ENCODE measurements at places on chromosomes 13 and 19. TPM values are rescaled to one million over a fixed set of nuclear protein-coding genes. Genes with fewer than 3 reads are reported as not detected.

Gene TMC4
- polyA plus RNA-seq = 26.9 TPM

Gene PBX4
- 2.2 TPM for polyA plus RNA-seq

Gene C19orf38
- polyA plus RNA-seq = 4.2 TPM

Gene RGL3
- 39.3 TPM for polyA plus RNA-seq

Gene ATP8A2
- 0.33 TPM for polyA plus RNA-seq
